ENCODE measurements at places on chromosomes 3 and 15.
A peak's percentile ranks its signal among the peaks of the same experiment; 100 is the strongest.

GRCh38 chr15:70528816-70529215, 234.5 kb downstream of the UACA start:
- DNase-seq = no peak

DNA sequence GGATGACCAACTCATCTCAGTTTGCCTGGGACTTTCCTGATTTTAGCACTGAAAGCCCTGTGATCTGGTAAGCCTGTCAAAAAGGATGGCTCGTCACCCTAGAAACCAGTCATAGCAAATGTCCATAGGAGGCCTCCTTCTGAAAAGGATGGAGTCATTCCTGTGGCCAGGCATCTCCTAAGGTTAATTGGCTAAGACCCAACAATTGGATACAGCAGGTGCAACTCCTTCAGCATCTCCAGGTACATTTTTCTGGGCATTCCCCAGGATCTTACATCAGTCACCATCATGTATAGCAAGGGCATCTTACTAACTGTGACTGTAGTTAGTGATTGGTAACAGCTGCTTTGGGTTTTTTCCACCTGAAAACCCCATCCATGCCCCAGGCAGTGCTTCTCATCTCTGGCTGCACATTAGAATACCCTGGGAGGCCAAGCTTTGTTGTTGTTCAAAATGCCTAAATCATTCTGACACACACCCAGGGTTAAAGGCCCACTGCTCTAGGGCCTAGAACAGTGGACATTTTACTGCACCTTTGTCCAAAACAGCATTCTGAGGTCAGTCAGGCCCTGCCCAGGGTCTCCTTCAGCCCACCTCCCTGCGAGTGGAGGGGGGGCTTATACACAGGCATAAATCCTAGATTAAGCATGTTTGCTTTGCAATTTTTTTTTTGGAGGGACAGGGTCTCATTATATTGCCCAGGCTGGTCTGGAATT, 28.3 kb upstream of the GALNT15 start:
- DNase-seq = no peak

- DNase-seq = no peak
These were observed 27.3 kb downstream of the DUSP7 start for GRCh38 chr3:52029053-52029452.

- DNase-seq = no peak
These were observed 23.4 kb upstream of the NRG4 start for GRCh38 chr15:76035593-76035992.

DNA sequence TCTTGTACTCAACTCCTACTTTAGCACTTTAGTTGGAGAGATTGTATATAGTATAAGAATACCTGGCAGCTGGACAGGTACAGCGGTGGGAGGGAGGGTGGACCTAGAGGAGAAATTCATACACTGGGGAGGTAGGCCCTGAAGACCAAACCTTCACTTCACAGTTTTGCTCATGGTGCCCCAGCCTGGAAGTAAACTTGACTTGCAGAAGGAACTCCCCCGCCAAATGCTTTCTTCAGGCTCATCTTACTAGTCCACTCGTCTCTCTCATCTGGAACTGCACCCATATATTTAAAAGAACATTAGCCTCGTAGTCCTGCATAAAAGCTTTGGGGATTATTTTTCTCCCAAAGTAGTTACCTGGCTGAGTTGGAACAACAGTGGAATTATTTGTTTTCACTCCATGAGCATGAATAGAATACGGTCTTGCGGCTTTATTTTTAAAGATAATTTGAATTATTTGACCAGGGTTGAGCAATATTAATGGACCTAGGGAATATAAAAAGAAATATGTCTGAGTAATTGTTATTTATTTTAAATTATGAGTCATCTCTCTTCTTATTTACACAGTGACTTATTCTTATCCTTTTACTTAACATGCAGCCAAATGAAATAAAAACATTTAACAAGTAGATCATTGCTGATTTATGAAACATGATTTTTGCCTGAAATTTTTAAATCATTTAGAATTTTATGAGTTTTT, 25.5 kb upstream of the CP start:
- no peak for DNase-seq

GRCh38 chr15:69557707-69558409, 105.2 kb downstream of the RPLP1 start:
- DNase-seq = no peak

GRCh38 chr3:143443851-143444331, 324.3 kb downstream of the CHST2 start:
- no peak for DNase-seq

DNA sequence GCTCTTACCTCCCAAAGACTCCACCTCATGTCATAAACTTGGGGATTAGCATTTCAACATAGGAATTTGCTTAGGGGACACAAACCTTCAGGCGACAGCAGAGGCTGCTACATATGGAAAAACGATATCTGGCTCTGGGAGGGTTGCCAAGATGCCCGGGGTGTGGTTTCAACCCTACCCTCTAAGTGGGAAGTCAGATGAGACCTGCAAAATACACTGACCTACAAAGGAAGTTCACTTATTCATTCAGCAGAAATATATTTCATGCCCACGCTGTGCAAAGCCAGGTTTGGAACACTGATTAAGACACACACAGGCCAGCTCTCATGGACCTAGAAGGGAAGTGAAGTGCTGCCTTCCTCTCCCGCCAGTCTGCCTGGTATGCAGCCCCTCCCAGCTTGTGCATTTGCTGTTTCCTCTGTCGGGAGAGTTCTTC, 239.3 kb downstream of the FEZF2 start:
- no peak for DNase-seq

- DNase-seq = no peak
These were observed 19.4 kb upstream of the IL20RB start for GRCh38 chr3:136938334-136938733.

DNA sequence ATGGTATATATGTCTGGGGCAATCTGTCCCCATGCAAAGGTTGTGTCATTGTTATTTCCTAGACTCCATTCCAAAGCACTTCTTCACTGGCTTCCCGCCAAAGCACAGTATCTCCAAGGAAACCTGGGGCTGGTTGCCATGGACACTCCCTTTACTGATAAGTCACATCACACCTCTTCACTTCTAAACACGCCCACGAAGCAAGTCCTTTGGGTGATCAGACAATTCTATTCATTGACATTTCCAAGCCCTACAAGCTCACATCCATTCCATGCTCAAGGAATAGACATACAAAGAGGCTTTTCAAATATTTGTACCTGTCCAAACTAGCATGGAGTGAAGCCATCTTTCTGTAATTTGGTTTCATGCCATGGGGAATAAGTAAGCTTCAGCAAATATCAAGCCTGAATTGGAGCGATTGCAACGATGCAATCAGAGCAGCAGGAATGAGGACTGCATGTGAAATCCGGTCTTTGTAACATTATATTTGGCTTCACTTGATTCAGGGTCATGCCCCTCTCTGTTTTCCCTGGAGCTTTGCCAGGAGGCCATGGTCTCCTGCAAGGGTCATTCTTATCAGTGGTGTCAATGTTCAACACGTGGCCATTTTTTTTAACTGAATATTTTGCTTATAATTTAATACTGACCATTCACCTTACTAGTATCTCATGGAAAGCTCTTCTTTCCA, 201.6 kb upstream of the TMC3 start:
- DNase-seq = peak; percentile 61

- no peak for DNase-seq
These were observed 466.1 kb upstream of the CFAP20DC start for GRCh38 chr3:59515966-59516365.

GRCh38 chr3:43522727-43523362, 99.0 kb downstream of the ANO10 start:
- DNase-seq = no peak

- no peak for DNase-seq
These were observed 21.6 kb downstream of the REC114 start for GRCh38 chr15:73464602-73465001.

- no peak for DNase-seq
These were observed at the start of gene MUC13 for GRCh38 chr3:124934577-124934976. TSS of gene MUC13 (minus strand) at chr3:124934751. CDS start at chr3:124934712, 39 bp downstream.

DNA sequence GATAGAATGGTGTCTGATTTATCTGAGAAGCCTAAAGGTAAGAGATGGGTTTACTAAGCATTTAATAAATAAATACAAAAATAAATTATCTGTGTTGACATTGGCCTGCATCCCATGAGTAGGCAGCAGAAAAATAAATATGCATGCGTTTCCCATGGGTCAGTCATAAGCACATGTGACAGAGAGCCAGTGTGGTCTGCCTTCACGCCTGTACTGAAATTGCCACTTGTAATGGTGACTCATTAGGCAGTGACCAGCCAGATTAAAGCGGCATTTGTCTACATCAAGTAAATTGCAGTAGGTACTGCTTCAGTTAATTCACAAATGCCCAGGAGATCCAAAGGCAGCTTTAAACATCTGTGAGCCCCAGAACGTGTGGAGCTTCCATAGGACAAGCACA, 399.6 kb downstream of the NAALADL2 start:
- no peak for DNase-seq

DNA sequence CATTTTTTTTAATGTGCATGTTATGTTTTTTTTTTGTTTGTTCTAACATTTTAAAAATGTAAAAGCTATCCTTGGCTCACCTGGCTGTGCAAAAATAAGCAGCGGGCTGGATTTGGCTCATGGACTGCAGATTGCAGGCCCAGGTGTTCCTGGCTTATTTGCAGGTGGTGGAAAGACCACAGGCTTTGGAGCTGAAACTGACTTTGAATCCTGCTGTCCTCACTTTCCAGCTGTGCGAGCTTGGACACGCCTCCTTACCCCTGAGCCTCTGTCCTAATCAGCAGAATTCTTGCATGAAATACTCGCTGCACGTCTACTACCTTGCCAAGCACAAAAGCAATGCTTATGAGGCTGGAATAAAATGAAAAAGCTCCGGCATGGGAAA, 188.7 kb upstream of the TPM1 start:
- no peak for DNase-seq

- DNase-seq = no peak
These were observed 16.4 kb upstream of the ALAS1 start for GRCh38 chr3:52181543-52181942.

DNA sequence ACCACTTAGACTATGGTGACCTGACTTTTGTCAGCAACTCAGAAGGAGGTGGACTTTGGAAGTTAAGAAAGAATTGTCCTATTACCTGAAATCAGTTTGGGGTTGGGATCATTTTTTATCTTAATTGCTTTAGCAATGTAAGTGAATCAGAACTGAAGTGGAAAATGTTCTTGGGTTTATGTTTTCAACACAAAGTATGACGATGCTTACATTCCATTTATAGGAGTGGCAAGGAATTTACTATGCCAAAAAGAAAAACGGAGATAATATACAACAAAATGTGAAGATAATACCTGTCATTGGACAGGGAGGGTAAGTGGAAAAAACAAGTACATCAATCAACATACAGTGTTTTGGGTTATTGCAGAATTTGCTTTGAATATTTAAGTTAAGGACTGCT, 116.1 kb downstream of the PDE8A start:
- DNase-seq = no peak

- no peak for DNase-seq
These were observed 401.3 kb upstream of the WNT5A start for GRCh38 chr3:55888282-55888885.

- no peak for DNase-seq
These were observed 64.3 kb downstream of the MINDY4B start for GRCh38 chr3:150840802-150841515.

DNA sequence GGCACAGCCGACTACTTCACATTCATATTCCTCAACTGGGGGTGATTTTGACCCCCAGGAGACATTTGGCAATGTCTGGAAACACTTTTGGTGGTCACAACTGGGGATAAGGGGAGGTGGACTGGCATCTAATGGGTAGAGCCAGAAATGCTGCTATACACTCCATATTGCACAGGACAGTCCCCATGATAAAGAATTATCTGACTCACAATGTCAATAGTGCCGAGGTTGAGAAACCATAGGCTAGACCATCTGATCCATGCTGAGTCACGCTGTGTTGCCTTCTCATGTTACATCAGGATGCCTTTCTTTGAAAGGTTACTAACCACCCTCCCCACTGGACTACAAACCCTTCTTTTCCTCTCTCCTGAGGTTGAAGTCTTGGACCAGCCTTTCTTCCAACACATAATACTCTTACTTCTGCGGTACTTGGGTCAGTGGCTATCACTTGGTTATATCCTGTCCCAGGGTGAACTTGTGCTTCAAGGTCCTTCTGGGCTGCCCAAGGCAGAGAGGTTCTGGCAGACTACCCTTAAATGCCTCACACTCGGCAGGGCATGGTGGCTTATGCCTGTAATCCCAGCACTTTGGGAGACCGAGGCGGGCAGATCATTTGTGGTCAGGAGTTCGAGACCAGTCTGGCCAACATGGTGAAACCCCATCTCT, 68.8 kb downstream of the CTNNB1 start:
- no peak for DNase-seq

GRCh38 chr3:112074616-112075497, 11.3 kb upstream of the C3orf52 start:
- no peak for DNase-seq

- DNase-seq = peak; percentile 62
These were observed 129.8 kb downstream of the CACNA1D start for GRCh38 chr3:53624061-53624857.

DNA sequence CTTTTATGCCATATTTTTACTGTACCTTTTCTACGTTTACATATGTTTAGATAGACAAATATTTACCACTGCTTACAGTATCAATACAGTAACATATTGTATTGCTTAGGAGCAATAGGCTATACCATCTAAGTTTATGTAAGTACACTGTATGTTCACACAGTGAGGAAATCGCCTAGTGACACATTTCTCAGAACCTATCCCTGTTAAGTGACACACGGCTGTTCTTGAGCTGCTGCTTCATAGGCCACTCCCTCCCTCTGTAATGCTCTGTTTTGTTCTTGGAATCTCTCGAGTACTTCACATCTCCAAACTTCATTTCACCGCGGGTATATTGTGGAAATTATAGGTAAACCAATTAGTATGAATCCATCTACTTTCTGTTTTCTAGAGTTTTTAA, 13.4 kb upstream of the SELENOT start:
- DNase-seq = no peak

DNA sequence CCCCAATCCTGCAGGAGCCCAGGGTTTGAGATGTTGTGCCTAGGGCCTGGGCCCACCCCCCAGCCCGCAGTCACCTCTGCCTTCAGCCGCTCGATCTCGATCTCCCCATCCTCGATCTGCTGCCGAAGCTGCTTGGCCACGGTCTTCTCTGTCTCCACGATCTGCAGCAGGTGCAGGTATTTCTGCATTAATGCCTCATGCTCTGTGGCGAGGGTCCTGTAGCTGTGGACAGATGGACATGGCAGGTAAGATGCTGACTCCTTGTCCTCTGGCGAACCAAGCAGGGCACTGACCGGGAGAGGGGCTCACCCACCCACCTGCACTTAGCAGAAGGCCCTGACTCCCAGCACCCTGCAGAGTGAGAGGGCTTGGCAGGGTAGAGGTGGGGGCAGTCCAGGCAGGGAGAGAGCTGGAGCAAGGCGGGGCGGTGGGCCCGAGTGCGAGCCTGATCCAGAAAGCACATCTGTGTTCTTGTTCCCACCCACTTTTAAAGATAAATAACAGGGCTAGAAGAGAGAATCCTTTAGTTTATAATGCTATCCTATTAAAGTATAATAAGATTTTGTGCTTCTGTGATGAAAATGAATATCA, 32.2 kb downstream of the RASGRF1 start:
- no peak for DNase-seq

GRCh38 chr3:12188328-12188648, 29.6 kb upstream of the TIMP4 start:
- no peak for DNase-seq

GRCh38 chr3:150890295-150890694, 14.9 kb downstream of the MINDY4B start:
- DNase-seq = no peak

GRCh38 chr3:9311228-9311627, 51.6 kb upstream of the THUMPD3 start:
- no peak for DNase-seq
